ENCODE measurements at places on chromosomes 11 and 22.

GRCh38 chr11:128852327-128853023 lies 14.6 kb downstream of the KCNJ1 start:
- DNase-seq = no peak

GRCh38 chr22:26131589-26132154 lies 37.6 kb upstream of the SEZ6L start:
- DNase-seq = no peak

- DNase-seq = no peak
These were observed 73.4 kb upstream of the TEAD1 start for GRCh38 chr11:12600829-12601228.

DNA sequence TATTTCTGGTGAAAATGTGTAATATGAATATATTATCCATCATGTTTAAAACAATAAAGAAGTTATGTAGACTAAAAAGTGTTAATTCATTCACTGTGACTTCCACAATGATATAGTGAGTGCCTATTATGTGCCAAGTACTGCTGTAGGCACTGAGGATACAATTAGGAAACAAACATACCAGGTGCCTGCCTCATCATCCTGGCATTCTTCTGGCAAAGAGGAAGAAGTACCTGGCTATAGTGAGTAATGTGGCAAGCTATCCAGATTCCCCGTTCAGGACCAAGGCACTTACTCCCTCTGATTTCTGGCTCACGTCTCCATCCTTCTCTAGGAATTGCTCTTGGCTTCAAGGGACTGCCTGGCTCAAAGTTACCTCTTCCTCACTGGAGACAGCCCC lies 77.5 kb upstream of the CLMP start:
- no peak for DNase-seq

- no peak for DNase-seq
These were observed 5.4 kb downstream of the FAM83F start for GRCh38 chr22:40000171-40000570.

DNA sequence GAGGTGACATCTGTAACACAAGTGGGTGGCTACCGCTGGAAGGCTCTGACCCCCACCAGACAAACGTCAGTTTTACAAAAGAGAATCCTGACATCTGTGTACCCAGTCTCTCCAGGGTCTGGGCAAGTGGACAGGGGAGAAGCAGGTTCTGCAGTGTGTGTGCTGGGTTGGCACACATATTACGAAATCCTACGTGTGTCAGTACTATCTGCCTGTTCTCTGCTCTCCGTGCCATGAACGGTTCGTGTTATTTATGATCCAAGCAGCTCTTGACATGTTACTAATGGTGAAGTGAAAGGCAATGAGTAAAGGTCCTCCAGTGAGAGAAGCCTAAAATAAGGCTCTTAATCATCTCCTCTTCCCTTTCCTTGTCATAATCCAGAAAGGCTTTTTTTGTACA lies 201.5 kb upstream of the MTMR2 start:
- no peak for DNase-seq

DNA sequence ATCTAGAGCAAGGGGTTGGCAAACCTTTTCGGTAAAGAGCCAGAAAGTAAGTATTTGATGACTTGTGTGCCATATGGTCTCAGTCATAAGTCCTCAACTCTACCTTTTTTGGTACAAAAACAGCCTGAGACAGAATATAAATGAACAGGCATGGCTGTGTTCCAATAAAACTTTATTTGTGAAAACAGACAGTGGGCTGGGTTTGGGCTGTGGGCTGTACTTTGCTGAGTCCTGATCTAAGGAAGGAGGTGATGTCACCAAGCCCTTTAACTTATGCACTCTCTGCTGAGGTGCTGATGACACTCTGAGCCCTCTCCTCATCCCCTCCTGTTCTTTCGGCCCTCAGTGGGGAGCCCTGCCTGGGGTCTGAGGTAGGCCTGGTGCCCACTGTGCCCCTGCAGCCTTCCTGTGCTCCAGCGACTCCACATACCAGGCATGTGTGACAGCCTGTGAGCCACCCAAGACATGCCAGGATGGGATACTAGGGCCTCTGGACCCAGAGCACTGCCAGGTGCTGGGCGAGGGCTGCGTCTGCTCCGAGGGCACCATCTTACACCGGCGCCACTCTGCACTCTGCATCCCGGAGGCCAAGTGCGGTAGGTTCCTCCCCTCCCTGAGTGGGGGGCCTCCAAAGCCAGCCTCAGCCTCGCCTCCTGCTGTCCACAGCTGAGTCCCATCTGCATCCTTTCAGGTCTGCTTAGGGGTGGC lies 85.9 kb upstream of the MYOD1 start:
- no peak for DNase-seq
